ENCODE measurements at places on chromosomes 1 and 21.

- DNase-seq = no peak
Observed at GRCh38 chr1:36455386-36455785, 5.1 kb upstream of the OSCP1 start.

GRCh38 chr21:41651830-41652229 is 115.0 kb downstream of the RIPK4 start:
- DNase-seq = no peak

DNA sequence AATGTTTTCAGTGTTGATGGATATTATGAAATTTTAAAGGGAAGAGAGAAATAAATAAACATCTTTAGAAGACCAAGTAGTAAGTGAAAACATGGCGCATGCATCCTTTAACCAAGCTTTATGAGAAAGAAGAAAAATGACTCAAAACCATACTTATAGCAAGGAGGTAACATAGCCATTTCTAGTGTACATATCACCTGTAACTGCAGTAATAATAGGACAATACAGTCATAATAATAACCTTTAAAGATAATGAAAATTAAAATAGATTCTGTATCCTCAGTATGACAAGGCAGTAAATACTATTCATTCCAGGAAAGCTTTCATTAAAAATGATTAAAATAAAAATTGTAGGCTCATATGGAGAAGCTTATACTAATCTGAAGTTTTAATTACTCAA is 141.2 kb downstream of the COL24A1 start:
- no peak for DNase-seq

- DNase-seq = no peak
Observed at GRCh38 chr1:156677616-156678596, 699 bp upstream of the NES start.

GRCh38 chr1:81730881-81731280 is 69.9 kb upstream of the ADGRL2 start:
- no peak for DNase-seq

DNA sequence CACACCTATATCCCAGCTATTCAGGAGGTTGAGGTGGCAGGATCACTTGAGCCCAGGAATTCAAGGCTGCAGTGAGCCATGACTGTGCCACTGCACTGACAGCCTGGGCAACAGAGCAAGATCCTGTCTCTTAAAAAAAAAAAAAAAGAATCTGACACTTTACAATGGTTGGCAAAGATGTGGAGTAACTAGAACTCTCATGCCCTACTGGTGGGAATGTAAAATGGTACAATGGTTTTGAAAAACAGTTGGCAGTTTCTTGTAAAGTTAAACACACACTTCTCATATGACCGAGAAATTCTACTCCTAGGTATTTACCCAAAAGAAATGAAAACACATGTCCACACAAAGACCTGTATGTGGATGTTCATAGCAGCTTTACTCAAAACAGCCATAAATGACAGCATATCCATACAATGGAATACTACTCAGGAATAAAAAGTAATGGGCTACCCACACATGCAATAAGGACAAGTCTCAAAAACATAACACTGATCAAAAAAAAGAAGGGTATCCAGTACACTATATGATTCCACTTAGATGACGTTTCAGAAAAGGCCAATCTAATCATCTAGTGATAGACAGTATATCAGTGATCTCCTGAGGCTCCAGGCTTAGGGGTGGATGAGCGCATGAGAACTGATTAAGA is 58.1 kb downstream of the HLCS start:
- no peak for DNase-seq

DNA sequence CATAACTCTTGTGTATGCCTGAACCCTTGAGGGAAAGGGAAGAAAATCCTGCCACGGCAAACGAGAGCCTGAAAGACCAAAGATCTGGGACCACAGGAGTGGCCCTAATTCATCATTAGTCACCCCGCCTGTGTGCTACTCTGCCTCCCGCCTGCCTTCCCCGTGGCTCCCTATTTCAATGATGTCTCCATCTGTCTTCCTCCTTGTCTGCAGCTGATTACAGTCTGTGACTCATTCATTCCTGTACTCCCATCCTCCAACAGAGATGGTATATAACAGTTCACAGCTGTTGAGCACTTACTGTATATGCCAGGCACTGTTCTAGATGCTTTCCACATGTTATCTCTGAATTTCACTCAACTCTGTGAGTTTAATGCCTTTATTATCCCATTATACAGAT is 96.6 kb downstream of the SEC16B start:
- no peak for DNase-seq

DNA sequence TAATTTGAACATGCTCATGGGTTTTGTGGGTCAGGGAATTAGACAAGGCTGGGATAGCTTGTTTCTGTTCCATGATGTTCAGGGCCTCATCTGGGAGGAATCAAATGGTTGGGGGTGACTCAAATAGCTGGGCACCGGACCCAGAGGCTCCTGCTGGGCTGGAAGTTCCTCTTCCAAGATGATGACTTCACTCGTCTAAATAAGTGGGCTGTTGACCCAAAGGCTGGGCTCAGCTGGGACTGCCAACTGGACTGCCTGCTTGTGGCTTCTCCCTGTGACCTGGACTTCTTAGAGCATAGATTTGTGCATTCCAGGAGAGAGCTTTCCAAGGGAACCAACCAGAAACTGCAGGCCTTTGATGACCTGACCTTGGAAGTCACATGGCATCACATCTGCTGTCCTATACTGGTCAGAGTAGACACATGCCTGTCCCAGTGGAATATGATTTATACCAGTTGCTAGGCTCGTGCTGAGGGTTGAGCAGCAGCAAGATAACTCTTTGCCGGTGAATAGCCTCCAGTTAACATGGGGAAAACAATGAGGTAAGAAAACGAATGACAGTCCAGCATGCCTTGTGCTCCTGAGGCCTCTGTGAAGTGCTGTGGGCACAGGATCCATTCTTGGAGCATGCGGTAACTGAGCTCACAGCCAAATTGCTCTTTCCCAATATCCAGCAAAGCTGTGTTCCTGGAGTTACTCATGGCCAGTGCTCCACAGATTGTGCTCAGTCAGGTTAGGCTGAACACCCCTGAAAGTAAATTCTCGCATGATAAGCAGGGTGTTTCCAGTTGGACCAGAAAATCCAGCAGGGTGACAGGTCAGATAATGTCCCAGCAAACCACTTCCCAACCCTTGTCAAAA is 272.9 kb upstream of the TMEM51 start:
- no peak for DNase-seq

- no peak for DNase-seq
Observed at GRCh38 chr1:39646232-39647081, 7.0 kb upstream of the HEYL start.

DNA sequence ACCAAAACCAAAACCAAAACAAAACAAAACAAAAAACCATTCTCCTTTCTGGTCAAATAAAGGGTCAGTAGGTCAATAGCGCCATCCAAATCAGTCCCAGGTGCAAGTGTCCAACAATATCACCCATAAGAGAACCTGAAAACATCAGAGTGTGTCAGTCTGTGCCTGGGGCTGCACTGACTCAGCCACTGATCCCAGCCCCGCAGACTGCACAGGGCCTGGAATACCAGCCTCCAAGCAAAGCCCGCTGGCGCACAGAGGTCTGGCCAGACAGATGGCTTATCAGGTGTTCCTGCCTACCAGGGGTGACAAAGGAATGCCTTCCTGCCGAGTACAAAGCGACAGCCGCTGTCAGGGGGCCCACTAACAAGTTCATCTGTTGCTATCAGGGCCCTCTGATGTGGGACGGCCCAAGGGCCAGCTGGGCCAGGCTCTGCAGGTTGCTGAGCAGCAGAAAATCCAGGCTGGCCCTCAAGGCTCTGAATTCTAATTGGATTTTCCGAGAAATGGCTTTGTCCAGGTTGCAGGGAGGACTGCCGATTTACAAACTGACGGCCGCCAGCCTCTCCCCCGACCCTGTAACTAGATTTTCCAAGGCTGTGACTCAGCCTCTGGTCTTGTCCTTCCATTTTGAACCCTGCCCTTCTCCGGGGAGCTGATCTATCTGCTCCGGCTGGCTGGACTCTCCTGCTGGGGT is 13.7 kb upstream of the TMEM51 start:
- DNase-seq = no peak

DNA sequence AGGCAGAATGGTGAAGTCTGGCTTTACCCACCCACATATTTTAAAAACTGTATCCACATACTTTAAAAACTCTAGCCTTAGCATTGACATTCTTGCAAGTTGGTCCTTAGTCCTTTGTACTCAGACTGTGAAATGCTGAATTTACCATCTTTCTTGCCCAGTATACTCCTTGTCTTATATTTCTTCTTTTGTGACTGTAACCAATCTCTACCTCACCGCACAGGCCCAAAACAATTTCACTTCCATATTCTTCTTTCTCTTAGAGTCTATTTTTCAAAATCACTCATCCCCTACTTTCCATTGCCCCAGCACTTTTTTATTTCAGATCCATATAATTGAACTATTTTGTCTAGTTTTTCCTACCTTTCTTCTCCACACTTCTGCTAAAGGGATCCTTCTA is 892.4 kb upstream of the B3GALT2 start:
- DNase-seq = no peak

GRCh38 chr1:204924013-204924759 is 53.5 kb downstream of the NFASC start:
- no peak for DNase-seq

DNA sequence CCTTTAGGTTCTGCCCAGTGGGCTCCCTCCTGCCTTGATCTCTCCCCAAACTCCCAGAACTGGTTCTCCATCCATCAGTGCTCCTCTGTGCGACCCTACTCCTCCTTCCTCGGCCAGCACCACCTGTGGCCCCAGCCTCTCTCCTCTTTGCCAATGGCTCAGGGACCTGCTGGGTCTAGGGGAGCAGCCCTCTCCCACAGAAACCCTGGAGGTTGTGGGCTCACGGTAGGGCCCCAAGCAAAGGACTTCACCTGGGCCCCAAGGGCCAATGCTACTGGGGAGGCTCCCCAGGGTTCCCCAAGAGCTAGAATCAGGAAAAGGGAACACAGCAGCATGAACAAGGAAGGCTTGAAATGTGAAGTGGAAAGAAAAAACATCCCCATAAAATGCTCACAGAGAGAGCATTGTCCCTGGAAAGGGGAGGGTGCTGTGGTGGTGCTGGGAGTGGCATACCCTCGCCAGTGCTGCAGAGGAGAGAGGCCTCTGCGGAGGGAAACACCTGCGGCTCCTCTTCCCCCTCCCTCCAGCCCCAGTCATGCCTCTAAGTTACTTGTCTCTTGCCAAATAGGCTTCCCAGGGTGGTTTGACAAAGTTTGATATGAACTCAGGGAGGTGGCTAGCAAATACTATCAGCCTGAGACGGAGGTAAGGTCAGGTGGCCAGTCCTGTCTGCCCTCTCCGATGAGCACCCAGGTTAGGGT is 2.5 kb downstream of the TMEM63A start:
- DNase-seq = no peak

GRCh38 chr1:67031121-67031858 is 22.7 kb downstream of the SLC35D1 start:
- DNase-seq = no peak

GRCh38 chr1:39936724-39937491 is 18.0 kb upstream of the MFSD2A start:
- DNase-seq = no peak

DNA sequence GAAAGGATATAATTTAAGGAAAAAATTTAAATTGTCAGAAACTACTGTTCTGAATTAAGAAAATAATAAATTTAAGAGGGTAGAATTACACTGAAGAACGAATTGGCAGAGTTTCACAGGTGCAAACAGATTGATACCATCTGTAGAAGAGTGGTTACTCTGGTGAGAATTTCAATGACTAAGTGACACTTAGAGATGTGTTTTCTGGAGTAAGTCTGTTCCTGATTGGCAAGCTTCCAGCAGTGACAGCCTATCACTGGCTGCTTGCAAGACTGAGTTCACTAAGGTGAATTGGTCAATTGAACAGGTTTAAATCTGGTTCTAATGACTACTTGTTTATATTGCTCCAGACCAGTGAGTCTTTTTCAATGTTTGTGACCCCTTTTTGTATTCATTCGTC is 838.2 kb upstream of the RGS18 start:
- no peak for DNase-seq

GRCh38 chr21:31917108-31917507 is 44.3 kb downstream of the HUNK start:
- no peak for DNase-seq

DNA sequence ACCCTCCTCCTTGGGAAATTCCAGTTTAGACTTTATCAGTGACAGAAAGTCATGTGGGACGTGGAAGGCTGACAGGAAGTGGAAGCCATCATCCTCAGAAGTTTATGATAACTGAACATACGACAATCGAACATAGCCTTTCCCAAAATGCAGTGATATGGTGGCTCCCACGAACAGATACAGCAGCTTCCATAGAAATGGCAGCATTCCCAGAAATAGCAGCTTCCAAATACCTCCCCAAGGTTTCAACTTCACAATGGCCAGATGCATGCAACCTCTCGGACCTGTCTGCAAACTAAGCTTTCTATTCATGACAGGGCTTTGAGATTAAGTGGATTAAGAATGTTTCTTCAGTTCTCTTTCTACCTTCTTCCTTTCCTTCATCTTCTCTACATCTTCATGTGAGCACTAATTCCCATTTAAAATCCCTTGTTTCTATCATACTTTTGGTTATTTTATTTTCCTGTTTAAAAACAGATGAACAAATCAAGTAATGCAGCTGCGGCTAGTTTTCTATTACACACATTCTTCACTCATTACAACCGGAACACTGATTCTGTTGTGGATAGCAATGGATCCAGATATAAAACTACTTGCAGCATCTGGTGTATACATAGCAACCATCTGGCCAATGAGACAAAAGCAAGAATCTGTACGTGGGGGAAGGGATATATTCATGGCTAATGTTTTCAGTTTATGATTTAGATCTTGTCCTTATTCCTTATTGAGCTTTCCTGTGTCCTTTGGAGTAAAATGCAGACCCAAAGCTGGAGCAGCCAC is 304.8 kb downstream of the BRINP3 start:
- no peak for DNase-seq

GRCh38 chr1:175675017-175675416 is 68.4 kb downstream of the TNR start:
- no peak for DNase-seq

GRCh38 chr1:7356079-7356478 is 415.0 kb upstream of the VAMP3 start:
- DNase-seq = no peak

- DNase-seq = no peak
Observed at GRCh38 chr1:97563926-97564325, 356.9 kb downstream of the DPYD start.

GRCh38 chr1:154176337-154176736 is 15.6 kb downstream of the TPM3 start:
- DNase-seq = no peak

GRCh38 chr21:43191521-43191920 is 22.7 kb downstream of the CRYAA start:
- no peak for DNase-seq
